ENCODE measurements at places on chromosomes 3 and 15.
A peak's percentile ranks its signal among the peaks of the same experiment; 100 is the strongest.

GRCh38 chr3:39067286-39067685 lies 15.5 kb downstream of the WDR48 start:
- no peak for DNase-seq

DNA sequence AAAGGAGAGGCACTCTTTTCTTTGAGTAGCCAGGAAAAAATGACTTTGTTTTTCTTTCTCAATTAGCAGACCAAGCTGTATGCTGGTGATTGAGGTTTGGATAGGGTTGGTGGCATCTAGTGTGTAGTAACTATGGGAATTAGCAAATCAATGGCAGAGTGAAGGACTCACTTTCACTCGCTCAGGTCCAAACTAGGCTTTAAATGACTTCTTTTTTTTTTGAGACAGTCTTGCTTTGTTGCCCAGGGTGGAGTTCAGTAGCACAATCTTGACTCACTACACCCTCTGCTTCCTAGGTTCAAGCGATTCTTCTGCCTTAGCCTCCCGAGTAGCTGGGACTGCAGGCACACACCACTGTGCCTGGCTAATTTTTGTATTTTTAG lies 35.9 kb downstream of the PRKCI start:
- DNase-seq, result no peak

GRCh38 chr15:45523166-45523460 lies 558 bp upstream of the SLC30A4 start:
- DNase-seq, result no peak

- peak; percentile 43 for DNase-seq
These were observed 17.5 kb downstream of the CIDEC start for GRCh38 chr3:9862391-9863057.

DNA sequence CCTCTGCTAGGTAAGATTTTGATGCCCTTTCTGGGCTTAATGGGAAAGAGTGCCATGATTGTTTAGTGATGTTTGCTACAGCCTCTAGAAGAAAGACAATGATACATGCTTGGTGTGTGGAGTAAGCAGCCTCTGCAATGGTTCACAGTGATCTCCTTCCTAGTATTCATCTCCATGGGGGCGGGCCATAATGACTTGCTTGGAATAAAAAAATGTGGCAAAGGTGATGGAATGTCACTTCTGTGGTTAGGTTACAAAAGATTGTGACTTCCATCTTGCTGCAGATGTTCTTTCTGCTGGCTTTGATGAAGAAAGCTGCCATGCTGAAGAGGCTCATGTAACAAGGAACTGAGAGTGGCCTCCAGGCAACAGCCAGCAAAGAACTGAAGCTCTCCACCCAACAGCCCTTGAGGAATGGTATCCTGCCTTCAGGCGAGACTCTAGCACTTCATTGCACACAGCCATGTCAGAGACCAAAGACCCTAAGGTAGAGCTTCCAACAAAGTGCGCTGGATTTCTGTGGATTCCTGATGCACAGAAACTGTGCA lies 139.1 kb upstream of the LRIG1 start:
- no peak for DNase-seq

DNA sequence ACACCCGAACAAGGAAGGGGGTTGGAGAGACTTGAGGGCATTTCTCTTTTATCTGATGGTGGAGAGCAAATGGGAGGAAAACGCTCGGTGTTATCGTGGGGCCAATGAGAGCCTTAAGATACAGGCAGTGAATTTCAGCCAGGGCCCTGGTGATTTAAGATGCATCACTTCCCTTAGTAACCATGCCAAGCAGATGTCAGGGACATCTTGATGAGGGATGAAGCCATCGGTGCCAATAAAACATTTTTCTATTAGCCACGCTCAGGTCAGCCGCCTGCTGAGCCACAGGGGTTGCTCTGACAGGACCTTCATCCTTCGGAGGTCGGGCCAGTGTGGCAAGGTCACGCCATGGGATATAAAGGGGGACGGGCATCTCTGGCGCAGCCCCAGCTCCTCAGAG lies 10.6 kb downstream of the IQSEC1 start:
- DNase-seq, result no peak

DNA sequence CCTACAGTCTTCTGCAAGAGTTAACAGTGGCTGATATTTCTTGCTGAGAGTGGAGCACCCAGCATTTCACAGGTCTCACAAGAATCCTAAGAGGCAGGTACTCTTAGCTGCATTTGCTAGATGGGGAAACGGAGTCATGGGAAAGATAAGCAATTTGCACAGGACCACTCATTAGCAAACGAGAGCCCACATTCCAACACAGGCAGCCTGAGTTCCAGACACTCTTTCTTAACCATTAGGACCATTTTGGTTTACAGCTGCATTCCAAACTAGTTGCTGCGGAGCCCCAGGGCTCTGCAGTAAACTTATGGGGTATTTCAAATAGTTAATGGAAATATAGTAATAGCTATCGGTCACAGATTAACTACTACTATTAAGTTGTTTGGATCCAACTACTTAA lies 42.5 kb downstream of the LYZL4 start:
- no peak for DNase-seq

- DNase-seq, result no peak
These were observed 10.0 kb downstream of the HMG20A start for GRCh38 chr15:77430652-77431051.

- no peak for DNase-seq
These were observed 146.2 kb downstream of the PLCH1 start for GRCh38 chr3:155598671-155599070.
